AG08396 (cell line): ENCODE measurements at places on chromosomes 13 and 19.
A peak's percentile ranks its signal among the peaks of the same experiment; 100 is the strongest.

DNA sequence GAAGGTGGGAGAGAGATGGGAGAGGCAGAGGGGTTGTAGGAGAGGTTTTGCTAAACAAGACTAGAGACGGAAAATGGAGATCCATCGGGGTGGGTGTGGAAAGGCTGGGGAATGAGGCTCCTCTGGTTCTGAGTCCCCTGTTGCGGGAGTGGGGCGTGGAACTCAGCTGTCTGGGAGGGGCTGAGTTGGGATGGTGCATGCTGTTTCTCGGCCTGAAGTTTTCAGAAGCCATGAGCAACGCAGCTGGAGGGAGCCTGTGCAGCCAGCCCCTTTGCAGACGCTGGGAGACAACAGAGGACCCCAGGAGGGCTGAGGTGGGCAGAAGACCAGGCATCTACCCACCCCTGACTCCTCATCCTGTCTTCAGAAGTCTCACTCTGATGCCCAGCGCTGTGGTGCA is 7.4 kb upstream of the GIPR start:
- peak; percentile 6 for DNase-seq

- peak; percentile 17 for DNase-seq
Observed at GRCh38 chr13:101398191-101398590, 18.1 kb downstream of the NALCN start.

GRCh38 chr19:44808463-44809371 is at the start of gene BCAM:
BCAM (plus strand) TSS chr19:44809103; CDS start chr19:44809125, 22 bp downstream.
- DNase-seq = peak; percentile 98

DNA sequence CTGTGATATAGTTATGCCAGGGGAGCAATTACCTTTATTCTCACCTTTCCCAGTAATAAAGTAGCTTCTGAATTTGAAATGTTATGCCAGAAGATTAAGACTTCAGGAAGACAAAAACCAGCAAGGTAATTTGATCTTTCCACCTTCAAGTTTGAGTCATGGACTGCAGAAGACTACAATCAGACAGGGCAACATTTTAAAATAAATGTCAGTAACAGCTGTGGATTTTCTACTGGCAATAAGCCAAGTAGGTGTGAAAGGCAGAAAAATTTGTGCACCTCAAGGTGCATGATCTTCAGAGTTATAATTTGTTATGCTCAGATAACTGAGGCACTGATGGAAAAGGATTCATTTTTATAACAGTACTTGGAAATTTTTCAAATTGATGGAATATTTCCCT is 54.9 kb downstream of the SLITRK1 start:
- DNase-seq = no peak

- DNase-seq = no peak
Observed at GRCh38 chr13:28750187-28751045, 31.6 kb upstream of the SLC46A3 start.

GRCh38 chr13:36086117-36086516 is 45.1 kb downstream of the DCLK1 start:
- DNase-seq = no peak

- DNase-seq = no peak
Observed at GRCh38 chr19:33447336-33448158, 74.0 kb downstream of the CEBPG start.

- DNase-seq = no peak
Observed at GRCh38 chr13:44747179-44747578, 171.0 kb upstream of the TSC22D1 start.

GRCh38 chr13:29892151-29892550 is 41.7 kb upstream of the UBL3 start:
- DNase-seq = no peak

DNA sequence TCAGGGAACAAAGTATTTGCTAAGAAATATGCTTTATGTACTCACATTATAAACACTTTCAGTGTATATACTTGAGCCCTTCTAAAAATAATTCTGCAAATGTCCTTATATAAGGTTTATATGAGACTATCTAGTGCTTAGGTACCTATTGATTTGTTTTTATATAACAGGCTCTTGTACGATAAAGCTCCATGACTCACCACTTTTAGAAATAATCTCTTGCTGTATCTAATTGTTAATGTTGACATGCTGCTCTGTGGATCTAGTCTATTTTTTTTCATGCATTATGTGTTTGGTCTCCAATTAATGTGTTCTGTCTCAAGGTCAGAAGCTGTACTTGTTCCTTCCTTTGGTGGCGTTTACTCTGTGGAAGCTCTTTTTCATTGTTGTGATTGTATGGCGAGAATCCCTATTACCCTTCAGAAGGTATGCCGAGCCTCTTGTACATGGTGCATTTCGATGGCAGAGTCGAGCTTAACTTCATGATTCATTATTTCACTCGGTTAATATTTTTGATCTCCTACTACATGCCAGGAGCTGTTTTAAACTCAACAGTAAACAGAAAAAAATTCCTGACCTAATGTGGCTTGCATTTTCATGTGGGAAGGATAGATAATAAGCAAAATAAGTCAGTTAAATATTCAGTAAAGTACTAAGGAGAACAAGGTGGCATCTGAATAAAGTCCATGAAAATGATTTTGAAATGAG is 361.6 kb downstream of the COG6 start:
- DNase-seq = no peak

DNA sequence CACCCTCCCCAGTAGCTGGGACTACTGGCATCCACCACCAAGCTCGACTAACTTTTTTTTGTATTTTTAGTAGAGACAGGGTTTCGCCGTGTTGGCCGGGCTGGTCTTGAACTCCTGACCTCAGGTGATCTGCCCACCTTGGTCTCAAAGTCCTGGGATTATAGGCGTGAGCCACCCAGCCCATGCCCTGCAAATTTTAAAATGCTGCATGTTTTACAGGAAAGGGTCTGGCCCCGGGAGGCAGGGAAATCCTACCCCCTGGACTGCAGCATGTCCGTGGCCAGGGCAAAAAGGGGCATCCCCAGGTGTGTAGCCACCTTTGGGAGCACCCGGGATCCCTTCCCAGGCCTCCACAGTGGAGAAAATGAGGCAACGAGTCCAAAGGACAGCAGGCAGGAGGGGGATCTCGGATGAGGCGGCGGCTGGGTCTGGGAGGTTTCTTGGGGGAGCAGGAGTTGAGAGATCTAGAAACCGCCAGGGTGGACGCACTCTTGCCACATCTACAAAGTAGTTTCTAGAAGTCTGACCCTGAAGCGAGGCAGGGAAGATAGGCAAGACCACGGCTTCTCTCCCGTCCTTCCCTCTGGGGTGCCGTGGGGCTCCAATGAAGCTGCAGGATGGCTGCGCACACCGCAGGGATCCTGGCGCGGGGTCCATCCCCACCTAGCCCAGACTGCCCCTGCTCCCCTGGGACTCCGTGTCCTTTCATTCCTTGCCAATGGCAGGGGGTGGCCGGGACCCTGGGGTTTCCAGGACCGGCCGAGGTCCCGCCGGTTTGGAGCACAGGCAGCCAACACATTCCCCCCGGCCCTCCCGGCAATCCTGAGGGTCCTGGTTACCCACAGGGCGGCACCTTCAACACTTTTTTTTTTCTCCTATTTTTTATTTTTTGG is 21.3 kb upstream of the ZBTB7A start:
- DNase-seq = no peak

DNA sequence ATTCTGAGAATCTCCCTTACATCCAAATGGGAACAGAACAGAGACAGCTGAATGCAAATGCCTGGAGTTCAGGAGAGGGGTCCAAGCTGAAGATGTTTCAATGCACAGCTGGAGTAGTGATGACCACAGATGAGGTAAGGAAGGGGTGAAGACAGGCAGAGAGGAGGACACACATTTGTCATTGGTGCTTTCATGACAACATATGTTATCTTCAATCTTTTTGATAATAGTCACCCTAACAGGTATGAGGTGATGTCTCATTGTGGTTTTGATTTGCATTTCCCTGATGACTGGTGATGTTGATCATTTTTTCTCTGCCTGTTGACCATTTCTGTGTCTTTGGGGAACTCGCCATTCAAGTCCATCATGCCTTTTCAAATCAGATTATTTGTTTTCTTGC is 19.2 kb downstream of the SIGLEC7 start:
- no peak for DNase-seq

- no peak for DNase-seq
Observed at GRCh38 chr13:109281903-109282635, 504.3 kb downstream of the IRS2 start.

GRCh38 chr13:98681049-98681448 is 71.4 kb downstream of the SLC15A1 start:
- no peak for DNase-seq

- DNase-seq = no peak
Observed at GRCh38 chr13:58843071-58843470, 1211.5 kb downstream of the PCDH17 start.

GRCh38 chr13:111335298-111335697 is 14.9 kb downstream of the TEX29 start:
- no peak for DNase-seq

- DNase-seq = peak; percentile 45
Observed at GRCh38 chr13:52599848-52600603, 42.2 kb upstream of the HNRNPA1L2 start.

DNA sequence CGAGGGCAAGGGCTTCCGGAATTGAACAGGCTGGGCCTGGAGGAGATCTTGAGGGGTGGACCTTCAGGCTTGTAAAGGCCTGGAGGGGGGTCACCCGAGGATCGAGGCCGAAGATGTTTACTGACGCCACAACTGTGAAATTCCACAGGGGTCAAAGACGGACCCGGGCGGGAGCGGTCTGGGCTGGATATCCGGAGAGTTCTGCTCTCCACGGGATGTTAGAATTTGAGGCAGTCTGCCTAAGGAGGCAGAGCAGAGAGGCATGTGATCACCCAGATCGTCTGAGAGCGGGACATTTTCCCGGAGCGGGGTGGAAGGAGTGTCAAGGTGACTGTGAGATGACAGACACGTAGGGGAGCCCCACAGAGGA is 13.2 kb downstream of the KLHL26 start:
- DNase-seq = peak; percentile 64

- no peak for DNase-seq
Observed at GRCh38 chr19:10431254-10431942, 11.1 kb downstream of the PDE4A start.

- no peak for DNase-seq
Observed at GRCh38 chr13:27018882-27019281, 152.7 kb downstream of the USP12 start.

DNA sequence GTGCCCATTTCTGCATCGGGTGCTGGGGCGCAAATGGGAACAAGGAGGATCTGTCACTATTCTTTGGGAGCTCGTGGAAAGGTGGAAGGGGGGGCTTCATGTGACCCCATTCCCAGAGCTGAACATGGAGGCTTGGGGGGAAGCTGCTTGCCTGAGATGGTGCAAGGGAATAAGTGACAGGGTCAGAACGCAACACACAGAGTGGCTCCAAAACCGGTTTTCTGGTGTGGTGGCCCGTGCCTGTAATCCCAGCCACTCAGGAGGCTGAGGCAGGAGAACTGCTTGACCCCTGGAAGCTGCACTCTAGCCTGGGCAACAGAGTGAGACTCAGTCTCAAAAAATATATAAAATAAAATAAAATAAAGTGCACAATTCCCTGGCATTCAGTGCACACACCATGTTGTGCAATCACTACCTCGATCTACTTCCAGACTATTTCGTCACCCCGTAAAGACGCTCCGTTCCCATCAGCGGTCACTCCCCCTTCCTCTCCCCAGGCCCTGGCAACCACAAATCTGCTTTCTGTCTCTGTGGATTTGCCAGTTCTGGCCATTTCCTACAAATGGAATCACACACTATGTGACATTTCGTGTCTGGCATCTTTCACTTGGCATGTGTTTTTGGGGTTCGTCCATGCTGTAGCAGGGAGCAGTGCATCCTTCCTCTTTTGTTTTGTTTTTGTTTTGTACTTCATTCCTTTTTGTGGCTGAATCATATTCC is 18.2 kb upstream of the COMP start:
- DNase-seq = no peak

GRCh38 chr19:10871711-10872545 is 575 bp downstream of the CARM1 start:
- DNase-seq = peak; percentile 53

GRCh38 chr13:51906581-51906980 is 44.8 kb downstream of the CCDC70 start:
- DNase-seq = no peak

DNA sequence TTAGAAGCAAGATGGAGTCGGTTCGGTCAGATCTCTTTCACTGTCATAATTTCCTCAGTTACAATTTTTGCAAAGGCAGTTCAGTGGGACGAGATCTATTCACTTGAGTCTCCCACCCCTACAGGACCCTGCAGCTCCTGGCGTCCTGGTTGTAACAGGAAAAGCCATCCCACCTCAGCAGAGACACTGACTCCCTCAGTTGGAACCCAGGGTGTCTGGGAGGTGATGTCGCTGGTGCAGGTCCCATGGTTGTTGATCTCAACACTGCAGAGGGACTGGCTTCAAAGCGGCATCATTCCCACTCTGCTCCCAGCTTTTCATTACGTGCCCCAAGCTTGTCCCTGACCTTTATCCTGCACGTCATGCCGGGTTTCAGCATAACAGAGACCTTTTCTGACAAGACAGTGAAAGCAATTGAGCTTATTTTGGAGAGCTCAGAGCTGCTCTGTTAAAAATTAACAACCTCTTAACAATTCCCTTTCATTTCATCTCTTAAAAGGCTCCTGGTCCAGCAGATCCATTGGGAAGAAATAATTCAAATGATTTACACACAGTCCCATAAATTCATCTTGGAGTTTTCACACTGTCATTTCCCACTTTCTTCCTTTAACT is 17.6 kb upstream of the COG3 start:
- DNase-seq = no peak

- no peak for DNase-seq
Observed at GRCh38 chr19:50531171-50531612, 17.5 kb upstream of the ASPDH start.

DNA sequence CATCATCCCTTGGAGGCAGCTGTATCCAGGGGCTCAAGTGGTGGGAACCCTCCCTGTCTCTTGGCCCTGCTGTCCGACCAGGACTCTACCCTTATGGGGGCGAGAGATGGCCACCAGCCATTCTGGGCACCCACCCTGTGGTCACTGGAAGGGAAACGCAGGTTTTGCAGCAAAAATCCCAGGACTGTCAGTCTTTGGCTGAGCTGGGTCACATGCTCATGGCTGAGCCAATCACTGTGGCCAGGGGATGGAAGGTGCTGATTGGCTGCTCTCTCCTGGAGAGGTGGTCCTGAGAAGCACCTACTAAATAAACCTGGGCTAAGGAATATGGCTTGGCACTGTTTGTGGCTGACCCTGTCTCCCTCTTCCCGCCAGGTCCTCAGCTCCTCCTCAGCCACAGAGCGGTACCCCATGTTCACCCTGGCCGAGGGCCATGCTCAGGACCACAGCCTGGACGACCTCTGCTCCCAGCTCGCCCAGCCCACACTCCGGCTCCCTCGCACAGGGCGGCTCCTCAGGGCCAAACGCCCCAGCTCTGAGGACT is 8.9 kb downstream of the ATG4D start:
- peak; percentile 69 for DNase-seq

GRCh38 chr19:1857648-1858326 is 5.6 kb downstream of the KLF16 start:
- DNase-seq = no peak

DNA sequence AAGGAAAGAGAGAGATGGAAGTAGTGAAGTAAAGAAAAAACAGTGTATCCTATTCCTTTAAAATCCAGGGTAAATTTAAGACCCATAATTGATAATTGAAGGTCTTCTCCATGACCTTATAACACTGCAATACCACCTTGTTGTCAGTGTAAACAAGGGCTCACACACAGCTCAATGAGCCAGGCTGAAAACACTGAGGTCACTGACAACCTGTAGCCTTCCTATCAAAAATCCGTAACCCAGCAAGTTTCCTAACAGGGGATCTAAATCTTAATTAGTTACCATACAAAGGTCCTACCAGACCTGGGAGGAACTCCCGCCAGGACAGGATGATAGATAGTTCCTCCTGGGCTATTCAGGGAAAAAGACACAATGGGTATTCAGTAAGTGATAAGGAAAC is 1677.1 kb downstream of the OLFM4 start:
- no peak for DNase-seq

- no peak for DNase-seq
Observed at GRCh38 chr13:62837895-62838294, 1422.2 kb upstream of the PCDH20 start.
